ENCODE measurements at places on chromosomes 6 and 20.

- DNase-seq, result no peak
Observed at GRCh38 chr6:138590796-138591709, 91.8 kb upstream of the NHSL1 start.

- no peak for DNase-seq
Observed at GRCh38 chr20:46951840-46952497, 57.3 kb downstream of the EYA2 start.

- DNase-seq, result no peak
Observed at GRCh38 chr6:105458551-105458950, 55.7 kb upstream of the PREP start.

DNA sequence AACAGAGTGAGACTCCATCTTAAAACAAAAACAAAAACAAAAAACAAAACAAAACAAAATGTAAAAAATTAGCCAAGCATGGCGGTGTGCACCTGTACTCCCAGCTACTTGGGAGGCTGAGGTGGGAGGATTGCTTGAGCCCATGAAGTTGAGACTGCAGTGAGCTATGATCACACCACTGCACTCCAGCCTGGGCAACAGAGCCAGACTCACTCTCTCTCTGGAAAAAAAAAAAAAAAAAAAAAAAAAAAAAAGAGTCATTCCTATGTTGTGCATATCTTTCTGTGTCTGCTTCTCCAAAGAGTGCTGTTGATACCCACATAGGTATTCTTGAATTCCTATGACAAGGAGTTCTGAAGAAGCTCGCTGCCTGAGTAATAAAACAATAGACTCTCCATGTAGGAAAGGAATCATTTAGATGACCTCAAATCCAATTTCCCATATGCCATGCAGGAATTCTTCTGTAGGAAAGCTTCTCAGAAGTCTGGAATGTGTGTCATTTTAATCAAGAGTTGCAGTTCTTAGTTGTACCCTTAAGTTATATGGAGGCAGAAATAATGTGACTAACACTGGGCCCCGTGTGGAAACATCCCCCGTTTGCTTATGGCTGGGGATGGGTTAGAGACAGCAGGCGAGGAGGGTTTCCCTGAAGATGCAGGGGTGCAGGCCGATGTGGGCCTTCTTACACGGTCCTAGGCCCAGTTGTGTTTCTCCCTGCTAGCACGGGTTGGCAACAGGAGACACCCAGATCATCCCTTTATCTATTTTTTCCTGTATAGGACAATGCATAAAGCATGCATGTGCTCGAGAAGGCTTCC lies 79.4 kb downstream of the ZDHHC14 start:
- DNase-seq, result no peak

GRCh38 chr6:133393891-133394290 lies 152.7 kb downstream of the EYA4 start:
- no peak for DNase-seq

GRCh38 chr6:16681260-16681873 lies 79.9 kb downstream of the ATXN1 start:
- no peak for DNase-seq

All from occipital lobe (tissue), 3 donors.